ELR (cell line): ENCODE measurements at places on chromosomes 5 and 9.

- DNase-seq: no peak
These were observed 208.7 kb downstream of the GADD45G start for GRCh38 chr9:89813482-89813881.

GRCh38 chr5:127812570-127812969, 109.4 kb downstream of the CCDC192 start:
- no peak for DNase-seq

GRCh38 chr9:102569436-102569835, 425.7 kb upstream of the CYLC2 start:
- DNase-seq: no peak

- no peak for DNase-seq
These were observed 304.5 kb upstream of the RFX3 start for GRCh38 chr9:3830291-3830690.

GRCh38 chr5:144972317-144972716, 801.6 kb downstream of the KCTD16 start:
- peak; percentile 0 for DNase-seq

DNA sequence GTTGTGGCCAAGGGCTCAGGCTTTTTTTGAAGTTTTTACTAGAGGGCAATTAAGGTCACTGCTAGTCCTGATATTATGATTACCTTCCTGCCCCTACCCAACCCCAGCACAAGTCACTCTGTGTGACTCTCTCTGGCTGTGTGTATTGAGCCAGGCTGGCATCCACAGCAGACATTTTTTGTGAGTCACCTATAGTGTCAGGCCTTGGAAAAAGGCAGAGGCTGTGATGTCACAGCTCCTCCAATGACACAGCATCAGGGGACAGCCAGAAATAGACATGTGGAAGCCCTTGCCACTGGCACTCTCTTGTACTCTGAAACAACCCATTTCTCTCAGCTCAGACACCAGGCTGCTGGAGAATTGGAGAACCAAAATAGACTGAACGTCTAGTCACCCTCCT, 145.4 kb downstream of the NMUR2 start:
- no peak for DNase-seq

GRCh38 chr5:39014561-39014960, 59.6 kb downstream of the RICTOR start:
- peak; percentile 77 for DNase-seq

DNA sequence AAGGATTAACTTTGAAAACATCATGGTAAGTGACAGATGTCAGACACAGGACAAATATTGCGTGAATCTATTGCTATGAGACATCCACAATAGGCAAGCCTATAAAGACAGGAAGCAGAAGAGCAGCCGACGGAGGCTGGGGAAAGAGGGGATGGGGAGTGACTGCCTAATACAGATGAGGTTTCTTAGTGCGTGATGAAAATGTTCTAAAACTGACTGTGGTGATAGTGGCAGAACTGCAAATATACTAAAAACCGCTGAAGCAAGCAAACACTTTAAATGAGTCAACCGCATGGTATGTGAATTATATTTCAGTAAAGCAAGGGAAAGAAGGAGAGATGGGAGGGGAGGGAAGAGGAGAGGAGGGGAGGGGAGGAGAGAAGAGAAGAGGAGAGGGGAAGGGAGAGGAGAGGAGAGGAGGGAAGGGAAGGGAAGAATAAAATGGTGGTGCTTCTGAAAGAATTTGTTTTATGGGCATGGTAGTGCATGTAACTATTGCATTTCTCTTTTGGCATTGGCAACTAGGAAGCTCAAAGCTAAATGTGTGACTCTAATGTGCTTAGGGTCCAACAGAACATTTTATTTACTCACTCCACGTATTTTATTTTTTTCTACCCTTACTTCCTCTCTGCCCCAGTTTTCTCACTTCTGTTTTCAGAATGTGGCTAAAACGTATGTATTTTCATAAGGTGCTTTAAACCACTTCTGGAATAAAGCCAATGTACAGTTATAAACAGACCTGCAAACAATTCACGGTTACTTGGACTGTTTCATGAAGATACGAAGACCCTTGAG, 21.3 kb downstream of the AKNA start:
- DNase-seq: peak; percentile 84

DNA sequence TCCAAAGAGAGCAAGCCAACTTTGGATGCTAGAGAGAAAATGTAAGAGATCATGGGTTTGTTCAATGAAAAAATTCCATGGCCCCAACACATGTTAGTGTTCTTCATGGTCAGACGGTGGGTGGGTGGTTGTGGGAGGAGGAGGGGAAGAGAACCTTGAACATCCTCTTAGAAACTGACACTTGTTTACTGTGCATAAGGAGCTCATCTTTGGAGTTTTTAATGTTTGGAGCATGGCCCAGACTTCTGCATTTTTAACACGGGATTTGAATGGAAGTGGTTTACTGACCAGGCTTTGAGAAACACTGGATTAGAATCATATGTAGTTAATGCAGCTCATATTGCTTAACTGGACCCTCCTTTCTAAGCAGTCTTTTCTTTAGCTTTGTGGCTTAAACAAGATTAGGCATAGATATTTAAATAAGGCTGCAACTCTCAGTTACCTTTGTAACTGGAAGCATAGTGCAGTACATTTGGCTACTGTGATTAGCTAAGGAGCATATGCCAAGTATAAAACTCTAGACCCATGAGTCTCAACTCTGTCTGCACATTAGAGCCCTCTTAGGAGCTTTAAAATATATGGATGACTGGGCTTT, 60.1 kb downstream of the FOCAD start:
- no peak for DNase-seq

DNA sequence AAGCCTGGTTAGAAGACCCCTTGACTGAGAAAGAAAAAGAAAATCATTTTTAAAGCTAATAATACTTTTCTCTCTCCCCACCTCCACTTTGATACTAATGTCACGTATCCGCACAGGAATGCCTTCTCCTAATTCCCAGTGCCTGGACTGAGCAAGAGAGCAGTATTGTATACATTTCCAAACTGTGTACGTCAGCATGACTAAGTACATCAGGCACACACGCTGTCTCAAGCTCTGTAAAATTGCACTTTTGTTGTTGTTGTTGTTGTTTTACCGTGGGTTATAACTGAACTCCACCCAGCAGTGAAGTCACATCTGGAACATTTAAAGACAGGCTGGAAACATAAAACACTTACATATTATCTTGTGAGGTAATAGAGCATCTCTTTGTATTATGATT, 407.6 kb downstream of the DNAH5 start:
- peak; percentile 91 for DNase-seq

DNA sequence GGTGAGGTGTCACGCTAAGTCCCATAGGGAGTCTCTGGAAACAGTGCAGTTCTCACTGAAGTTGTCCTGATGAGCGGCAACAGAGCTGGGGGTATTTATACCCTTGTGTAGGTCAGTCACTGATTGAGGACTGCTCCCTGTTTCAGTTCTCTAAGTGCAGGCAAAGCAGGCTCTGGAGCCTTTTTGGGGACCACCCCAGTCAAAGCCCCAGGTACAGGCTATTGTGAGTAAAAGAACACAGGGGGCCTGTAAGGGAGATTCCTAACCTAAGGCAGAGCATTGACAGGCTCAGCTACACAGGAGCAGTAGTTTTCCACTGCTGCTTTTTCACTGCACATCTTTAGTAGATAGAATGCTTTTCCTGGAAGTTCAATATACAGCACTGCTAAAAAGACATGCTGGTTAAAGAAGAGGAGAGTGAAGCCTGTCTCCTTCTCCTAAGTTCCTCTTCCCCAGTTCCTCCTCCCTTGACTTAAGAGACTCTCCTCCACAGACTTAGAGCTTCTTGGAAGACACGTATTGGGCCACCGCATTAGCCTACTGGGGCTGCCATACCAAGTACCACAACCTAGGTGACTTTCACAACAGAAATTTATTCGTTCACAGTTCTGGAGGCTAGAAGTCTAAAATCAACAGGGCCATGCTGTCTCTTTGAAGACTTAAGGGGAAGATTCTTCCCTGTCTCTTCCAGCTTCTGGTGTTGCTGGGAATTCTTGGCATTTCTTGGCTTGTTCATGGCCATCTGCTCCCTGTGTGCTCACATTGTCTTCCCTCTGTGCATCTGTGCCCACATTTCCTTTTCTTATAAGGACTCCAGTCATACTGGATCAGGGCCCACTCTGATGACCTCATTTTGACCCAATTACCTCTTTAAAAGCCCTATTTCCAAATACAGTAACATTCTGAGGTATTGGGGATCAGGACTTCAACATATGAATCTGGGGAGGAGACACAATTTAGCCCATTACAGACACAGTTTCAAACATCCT, 221.0 kb downstream of the ESM1 start:
- DNase-seq: no peak
